ENCODE measurements at places on chromosomes 7 and 10.

DNA sequence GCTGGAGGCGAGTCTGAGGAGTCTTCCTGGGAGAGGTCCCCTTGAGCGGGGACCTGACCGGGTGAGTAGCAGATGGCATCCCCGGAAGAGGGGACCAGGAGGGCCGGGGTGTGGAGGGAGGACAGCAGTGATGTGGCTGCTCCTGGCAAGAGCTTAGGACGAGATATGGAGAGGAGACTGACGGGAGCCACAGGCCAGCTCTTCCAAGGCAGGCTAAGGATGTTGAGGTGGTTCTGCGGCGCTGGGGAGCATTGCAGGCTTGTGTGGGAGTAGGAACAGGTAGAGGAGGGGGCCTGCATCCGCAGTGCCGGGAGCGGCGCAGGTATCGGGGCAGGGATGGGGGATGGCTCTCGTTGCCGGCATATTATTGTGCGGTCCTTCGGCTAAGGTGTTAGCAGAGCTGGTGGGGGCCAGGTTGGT, 76.7 kb upstream of the ANLN start:
- DNase-seq = no peak

GRCh38 chr10:101012525-101013364, 13.1 kb downstream of the LZTS2 start:
- DNase-seq = peak; percentile 53

DNA sequence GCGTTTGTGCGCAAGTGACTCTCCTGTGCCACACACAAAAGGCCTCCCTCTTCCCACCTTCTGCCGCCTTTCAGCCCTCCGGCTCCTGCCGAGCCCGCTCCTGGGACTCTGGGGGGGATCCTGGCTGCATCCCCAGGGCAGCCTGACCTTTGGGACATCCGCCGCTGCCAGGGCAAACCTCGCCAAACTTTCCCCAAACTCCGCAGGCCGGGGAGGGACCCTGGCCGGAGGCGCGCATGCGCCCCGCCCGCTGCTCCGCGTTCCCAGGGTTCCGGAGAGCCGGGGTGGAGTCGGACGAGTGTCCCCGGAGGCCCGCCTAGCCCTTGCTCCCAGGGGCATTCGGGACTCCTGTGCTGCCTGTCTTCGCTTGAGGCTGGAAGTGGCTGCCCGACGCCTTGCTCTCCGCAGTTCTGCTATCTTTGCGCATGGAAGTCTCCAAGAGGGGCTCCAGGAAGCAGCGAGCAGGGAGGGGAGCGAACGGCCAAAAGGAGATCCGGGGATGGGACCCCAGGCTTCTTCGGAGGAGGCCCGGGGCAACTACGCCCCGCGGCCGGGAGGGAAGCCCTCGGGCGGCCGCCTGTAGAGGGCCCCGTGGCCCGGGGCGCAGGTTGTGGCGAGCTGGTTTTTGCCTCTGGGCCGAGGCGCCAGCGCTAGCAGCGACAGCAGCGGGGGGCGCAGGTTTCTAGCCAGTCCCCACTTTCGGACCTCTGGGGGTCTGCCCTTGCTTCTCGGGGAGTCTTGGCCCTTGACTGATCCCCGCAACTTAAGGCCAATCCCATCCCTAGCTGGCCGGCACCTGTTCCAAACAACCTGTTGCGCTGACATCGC, 7.0 kb downstream of the PTF1A start:
- no peak for DNase-seq

DNA sequence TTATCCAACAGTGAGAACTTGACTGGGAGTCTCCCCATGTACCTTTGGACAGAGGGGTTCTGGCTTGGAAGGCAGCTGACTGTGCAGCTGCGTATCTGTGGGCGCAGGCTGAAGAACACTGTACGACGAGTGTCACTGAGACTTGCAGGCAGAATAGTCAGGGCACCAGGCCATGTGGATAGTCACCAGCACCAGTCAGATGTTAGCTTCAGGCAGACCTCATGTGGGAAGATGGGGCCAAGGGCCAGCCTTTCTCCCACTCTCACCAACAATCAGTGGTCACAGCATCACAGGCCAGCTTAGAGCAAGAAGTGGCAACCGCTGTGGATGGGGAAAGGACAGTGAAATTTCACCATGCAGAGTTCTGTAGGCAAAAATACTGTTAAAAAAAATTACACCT, 43.4 kb upstream of the GJD4 start:
- DNase-seq = no peak

DNA sequence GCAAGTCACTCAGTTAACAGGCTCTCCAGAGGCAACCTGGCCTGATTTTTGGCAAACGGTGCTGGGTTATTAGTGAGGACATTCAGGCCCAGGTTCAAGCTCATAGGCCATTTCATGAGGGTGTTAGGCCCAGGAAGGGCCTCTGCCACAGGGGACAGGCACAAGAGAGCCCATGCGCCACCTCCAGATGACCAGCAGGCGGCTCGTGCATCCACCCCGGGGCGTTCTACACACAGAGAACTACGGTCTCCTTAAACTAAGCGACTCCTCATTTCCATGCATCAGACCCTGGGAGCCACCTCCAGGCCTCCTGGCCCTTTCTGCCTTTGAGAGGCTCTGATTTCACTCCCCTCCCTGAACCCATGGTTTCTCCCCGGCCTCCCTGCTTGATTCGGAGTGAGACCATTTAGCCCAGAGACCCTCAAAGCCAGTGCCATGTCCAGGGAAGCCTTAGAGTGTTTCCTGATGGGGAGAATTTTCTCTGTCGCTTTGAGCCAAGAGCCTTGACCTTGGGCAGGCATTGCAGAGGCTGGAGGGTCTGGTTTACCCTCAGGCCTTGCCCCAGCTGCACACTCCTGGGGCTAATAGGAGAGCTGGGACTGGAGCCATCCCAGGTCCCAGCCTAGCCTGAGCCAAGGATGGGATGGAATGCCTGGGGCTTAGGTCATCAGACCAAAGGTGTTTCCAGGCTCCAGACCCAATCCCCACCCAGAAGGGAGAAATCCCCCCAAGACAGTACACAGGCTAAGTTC, 188.0 kb downstream of the GRID1 start:
- DNase-seq = no peak

Measured in T-cell (primary cell).